Fibroblast of lung (primary cell): ENCODE measurements at places on chromosomes 1 and 21. TPM values are rescaled to one million over a fixed set of nuclear protein-coding genes. Genes with fewer than 3 reads are reported as not detected.

GRCh38 chr1:153510984-153511410 is 24.8 kb downstream of the S100A6 start:
- DNase-seq = peak; percentile 71

DNA sequence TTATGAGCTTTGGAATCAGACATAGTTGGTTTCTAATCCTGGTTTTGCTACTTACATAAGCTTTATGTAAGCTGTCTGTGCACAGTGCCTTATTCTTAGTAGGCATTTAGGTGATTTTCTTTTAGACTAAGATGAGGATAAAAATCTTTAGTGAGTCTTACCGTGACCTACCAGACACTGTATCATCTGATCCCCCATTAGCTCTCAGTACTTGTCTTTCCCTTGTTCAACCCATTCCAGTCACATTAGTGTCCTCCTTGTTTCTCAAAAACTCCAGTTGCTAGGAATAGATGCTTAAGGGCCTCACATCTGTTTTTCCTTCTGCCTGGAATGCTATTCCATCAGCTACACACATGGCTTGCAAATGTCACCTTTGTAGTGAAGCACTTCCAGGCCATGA is 18.8 kb downstream of the PPP1R12B start:
- DNase-seq = no peak

DNA sequence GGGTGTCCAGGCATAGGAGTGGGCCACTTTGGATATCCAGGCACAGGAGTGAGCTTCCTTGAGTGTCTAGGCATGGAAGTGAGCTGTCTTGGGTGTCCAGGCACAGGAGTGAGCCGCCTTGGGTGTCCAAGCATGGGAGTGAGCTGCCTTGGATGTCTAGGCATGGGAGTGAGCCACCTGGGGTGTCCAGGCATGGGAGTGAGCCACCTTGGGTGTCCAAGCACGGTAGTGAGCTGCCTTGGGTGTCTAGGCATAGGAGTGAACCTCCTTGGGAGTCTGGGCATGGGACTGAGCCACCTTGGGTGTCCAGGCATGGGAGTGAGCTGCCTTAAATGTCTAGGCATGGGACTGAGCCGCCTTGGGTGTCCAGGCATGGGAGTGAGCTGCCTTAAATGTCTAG is 146.3 kb downstream of the C1orf94 start:
- DNase-seq = no peak

Gene TRIM67
- 0.02 TPM in 2 replicates for polyA plus RNA-seq

- no peak for DNase-seq
These were observed 83.9 kb upstream of the ARTN start for GRCh38 chr1:43849670-43850069.

DNA sequence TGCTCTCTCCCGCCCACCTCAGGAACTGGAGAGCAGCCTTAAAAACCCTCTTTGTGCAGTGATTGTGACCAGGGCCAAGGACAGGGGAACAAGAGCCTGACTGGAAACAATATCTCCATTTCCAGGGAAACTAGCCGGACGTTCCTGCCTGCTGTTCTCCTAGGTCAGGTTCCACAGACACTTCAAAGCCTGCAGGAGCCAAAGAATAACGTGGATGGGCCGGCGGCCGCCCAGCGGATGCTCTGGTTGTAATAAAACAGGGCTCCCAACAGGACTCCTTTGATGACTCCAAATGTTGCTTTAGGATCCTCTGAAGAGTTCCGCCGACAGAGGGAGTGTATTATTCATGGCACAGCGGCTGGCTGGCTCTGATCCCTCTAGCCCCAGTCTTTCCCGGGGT is 162.2 kb downstream of the PLXNA2 start:
- DNase-seq = no peak

Gene EXTL2
- polyA plus RNA-seq = 25.2 and 43.7 TPM in 2 replicates

GRCh38 chr1:53259932-53260331 is 21.6 kb upstream of the MAGOH start:
- DNase-seq = no peak

Gene SH2D5
- 3.6 and 7.3 TPM in 2 replicates for polyA plus RNA-seq

DNA sequence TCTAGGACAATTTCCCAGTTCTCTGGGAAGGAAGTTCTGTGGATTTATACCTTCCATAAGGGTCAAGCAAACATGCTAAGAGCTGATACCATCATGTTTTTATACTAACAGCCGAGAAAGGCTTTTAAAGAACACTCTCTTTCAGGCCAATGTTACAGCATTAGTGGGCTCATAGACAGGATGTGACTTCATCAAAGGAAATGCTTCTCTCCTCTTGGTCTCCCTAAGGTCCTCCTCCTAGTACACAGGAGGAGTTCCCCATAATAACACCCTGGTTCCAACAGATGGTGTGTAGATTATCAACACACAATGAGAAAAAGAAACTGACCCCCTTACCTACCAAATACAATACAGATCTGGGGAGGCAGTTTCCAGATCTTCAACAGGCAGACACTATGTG is 26.7 kb upstream of the GLIS1 start:
- DNase-seq = peak; percentile 30

GRCh38 chr21:15730484-15731242 is 881 bp downstream of the USP25 start:
- peak; percentile 16 for DNase-seq

DNA sequence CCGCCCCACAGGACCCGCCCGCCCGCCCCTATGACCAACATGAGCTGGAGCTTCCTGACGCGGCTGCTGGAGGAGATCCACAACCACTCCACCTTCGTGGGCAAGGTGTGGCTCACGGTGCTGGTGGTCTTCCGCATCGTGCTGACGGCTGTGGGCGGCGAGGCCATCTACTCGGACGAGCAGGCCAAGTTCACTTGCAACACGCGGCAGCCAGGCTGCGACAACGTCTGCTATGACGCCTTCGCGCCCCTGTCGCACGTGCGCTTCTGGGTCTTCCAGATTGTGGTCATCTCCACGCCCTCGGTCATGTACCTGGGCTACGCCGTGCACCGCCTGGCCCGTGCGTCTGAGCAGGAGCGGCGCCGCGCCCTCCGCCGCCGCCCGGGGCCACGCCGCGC is 7.9 kb upstream of the IBA57 start:
- no peak for DNase-seq

DNA sequence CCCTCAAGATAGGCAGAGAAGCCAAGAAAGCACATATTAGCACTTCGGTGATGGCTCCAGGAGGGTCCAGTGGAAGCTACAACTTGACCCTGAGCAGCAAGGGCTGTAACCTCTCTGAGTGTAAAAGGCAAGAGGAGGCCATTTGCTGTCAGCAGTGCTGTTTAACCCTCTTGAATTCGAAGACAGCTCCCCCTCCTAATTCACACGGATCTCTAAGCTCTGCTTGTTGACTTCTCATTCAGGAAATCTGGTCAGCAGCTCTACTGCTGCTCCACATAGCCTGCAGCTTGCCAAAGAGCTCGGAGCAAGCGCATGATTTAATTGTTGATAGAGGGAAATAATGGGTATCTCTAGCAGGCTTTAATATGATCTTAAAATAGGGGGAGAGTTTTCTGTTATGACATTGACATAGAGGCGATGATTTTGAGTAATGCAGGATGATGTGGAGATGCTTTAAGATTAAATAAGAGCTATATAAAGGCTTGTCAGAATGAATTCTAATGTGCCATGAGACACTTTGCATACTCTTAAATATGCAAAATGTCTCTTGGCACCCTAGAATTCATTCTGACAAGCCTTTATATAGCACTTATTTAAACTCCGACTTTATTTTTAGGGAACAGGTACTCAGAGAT is 79.4 kb upstream of the USH2A start:
- no peak for DNase-seq

GRCh38 chr1:207838156-207839082 is 72.5 kb downstream of the CD34 start:
- DNase-seq = no peak

- DNase-seq = no peak
These were observed 16.4 kb downstream of the RNF220 start for GRCh38 chr1:44421446-44421884.
